NCI-H1436 treated with DMSO at 0.1 percent for 48 hours (cell line): ENCODE measurements at places on chromosomes 11 and 22.

DNA sequence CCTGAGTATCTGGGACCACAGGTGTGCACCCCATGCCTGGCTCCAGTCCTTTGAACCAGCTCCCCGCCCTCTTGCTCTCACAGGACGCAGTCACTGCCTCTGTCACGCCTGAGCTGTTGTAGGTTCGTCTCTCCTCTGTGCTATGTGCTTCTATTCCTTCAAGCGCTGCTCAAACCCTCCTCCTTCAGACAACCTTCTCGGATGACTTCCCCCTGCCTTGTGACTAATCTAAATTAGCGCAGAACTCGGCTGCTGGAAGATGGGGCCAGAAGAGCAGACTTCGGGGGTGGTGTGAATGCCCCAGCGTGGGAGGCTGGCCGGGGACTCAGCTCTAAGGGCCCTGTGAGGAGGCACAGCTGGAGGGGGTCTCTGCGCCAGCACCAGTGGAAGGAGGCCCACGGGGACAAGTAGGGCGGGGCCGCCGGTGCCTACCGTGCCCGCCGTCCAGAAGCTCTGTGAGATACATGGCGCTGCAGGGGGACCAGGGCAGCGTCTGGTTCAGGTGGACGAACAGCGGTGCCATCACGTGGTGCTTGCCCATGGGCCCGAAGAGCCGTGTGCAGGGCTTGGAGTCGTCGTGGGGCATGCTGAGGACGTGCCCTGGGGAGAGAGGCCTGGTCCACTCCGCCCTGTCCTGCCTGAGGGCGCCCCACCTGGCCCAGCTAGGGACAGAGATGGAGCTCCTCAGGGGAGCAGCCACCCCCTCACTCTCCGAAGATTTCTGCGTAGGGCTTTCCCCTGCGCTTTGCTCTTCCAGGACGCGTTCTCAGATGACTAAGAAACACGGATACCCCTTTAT lies 12.5 kb downstream of the ADAMTS8 start:
- no peak for DNase-seq

DNA sequence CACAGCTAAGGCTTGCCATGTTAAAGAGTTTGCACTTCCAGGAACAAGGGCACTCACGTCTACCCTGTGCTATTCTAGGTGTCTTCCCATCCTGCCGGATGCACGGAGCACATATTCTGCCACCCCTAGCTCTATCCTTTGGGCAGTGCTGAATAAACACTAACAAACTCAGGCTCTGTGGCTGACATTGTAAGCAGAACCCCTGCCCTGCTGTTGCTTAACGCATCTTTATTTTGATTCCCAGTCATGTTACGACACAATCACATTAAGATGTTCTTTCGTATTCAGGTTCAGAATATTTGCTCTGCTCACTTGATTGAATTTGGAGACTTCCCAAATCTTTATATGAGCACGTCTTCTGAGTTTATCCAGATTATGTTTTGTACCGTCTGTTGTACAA lies 3.7 kb upstream of the HDHD5 start:
- DNase-seq: no peak

- DNase-seq: no peak
Observed at GRCh38 chr22:19713245-19713644, 1.1 kb upstream of the SEPTIN5 start.

GRCh38 chr11:108402241-108402640 lies 65.1 kb downstream of the C11orf65 start:
- DNase-seq: no peak

DNA sequence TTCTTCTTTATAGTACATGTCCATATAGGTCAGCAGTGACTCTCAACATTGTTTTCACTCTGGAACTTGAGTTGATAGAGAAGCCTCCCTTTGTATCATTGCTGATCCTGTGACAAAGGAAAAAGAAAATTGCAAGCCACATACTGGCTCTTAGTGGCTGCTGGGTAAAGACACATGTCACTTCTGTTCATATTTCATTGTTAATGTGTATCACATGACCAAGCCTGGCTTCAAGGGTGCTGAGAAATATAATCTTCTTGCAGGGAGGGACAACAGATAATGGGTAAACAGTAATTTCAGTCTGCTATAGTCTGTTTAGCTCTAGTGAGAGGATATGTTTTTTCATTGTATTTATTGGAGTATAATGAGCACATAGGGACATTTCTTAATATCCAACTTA lies 173.3 kb downstream of the PGR start:
- no peak for DNase-seq

GRCh38 chr11:70578371-70578770 lies 180.0 kb downstream of the CTTN start:
- no peak for DNase-seq

GRCh38 chr22:31085493-31085824 lies 4.3 kb downstream of the SMTN start:
- DNase-seq: no peak

DNA sequence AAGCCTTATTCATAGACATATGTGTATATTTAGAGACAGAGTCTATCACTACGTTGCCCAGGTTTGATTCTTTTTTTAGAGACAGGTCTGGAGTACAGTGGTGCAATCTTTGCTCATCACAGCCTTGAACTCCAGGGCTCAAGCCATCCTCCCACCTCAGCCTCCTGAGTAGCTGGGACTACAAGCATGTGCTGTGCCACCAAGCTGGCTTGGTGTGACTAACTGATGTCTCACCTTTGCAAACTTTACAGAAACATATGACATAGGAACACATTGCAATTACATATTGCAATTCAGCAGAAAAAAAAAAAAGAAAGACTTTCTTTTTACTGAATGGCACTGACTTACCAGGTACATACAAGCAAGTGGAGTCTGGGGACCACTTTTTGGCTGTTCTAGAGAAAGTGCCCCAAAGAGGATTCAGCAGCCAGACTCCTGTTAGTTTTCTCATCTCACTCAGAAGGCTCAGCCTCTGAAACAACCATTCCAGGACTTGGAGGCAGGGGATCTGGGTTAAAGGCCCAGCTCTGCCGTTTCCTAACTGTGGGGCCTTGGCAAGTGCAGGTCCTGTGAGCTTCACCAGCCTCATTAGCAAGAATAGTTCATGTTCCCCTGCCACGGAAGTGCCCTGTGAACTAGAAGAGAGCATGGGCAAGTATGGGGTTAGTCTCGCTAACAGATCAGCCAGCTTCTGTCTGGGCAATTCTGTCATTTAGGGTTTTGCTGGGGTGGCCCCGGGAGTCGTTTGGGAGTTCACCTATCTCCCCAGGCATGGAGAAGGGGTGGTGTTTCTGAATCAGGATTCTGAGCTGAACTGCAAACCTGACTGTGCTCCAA lies 11.3 kb upstream of the NFAM1 start:
- DNase-seq: no peak

DNA sequence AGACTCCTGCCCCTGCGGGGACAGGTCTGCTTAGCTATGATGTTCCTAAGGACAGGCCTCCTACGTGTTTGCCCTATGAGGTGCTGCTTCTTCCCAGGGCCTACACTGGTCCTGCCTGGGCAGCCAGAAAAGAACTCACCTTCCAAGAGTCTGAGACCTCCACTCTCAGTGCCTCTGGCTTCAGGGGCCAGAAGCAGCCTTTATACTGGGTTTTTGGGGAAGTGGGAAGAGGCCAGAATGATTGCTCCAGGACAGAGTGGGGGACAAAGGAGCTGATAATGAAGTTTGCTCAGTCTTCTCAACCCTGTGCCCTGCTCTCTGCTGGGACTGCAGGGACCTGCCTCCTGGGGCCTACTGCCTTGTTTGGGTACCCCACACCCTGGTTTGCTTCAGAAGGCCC lies at the start of gene PRG3:
Gene PRG3 (minus strand): TSS at position 176 of the 400 bp plus-strand sequence. CDS start 442 bp downstream, outside the sequence.
- no peak for DNase-seq

DNA sequence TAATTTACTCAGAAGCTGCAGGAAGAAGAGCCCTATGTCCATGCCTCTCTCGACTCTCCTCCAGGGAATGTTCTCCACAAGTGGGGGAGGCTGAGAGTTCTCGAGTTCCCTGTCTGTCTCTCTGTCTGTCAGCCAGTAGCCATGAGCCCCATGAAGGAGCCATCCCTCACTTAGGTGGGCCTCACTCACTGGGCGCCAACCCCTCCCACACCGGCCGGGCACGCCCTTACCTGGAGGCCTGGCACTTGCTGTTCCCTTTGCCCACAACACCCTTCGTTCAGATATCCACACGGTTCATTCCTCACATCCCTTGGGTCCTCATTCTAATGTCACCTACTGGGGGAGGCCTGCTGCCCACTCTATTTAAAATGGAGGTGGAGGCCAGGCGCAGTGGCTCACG lies 14.2 kb upstream of the IL10RA start:
- no peak for DNase-seq

- DNase-seq: no peak
Observed at GRCh38 chr11:103581760-103582159, 454.7 kb upstream of the DDI1 start.

GRCh38 chr11:117428856-117429229 lies 101.2 kb downstream of the CEP164 start:
- no peak for DNase-seq

DNA sequence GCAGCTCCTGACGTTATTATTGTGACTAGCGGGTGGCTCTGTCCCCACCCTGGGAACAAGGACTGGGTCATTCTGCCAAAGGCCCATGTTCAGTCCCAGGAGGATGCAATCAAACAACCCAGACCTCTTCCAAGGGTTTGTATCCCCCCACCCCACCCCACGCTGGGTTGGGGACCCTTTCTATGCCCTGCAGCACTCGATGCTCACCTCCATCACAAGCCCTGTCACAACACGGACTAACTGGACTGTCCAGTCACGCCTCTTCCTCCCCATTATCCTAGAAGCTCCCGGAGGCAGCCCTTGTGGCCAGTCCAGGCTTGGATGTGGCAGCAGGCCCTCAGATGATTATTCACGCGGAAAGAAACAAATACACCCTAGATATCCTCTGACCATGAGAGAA lies 3.7 kb downstream of the SHANK2 start:
- no peak for DNase-seq

DNA sequence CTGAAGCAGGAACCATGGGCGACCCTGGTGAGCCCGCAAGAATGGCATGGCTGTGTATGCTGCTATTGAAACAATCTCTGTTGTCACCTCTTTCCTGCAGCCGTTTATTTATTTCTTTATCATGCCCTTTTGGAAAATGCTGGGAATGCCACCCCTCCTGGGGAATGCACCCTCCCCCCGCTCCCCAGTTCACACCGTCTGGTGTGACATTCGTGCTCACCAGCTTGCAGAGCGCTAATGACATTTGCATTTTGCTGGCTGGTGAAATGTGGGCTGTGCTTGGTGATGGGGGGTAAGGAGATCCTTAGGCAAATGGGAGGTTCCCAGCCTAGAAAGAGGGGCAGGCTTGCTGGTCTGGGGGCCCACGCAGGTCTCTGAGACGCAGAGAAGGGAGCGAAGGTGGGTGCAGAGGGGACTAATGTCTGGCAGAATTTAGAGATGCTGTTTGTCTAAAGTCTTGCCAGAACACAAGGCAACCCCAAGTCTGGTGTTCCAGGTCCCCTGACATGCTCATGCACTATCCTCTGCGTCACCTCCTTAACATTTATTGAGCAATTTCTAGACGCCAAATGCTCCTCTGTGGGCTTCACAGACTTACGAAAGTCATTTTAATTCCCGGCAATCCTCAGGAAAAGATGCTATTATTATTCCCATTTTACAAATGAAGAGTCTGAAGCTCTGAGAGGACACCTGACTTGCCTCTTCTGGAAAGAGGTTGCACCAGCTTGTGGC lies 91.7 kb downstream of the TP53I11 start:
- DNase-seq: no peak

- no peak for DNase-seq
Observed at GRCh38 chr11:45031912-45032519, 81.3 kb upstream of the TP53I11 start.

DNA sequence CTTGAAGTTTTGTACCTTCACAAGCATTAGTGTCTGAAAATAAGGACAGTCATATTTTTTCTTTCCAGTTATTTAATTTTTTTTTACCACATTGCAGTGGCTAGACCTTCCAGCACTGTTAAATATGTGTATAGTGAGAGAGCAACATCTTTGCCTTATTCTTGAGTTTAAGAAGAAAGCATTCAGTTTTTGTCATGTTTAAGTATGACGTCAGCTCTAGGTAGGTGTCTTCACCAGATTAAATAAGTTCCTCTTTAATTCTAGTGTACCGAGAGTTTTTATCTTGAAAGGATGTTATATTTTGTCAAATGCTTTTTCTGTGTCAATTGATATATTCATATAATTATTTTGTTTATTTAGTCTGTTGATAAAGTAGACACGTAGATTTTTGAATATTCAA lies 258.8 kb downstream of the FAM181B start:
- DNase-seq: no peak

- DNase-seq: no peak
Observed at GRCh38 chr11:67285541-67286498, 3.3 kb upstream of the ANKRD13D start.

GRCh38 chr22:40128989-40129388 lies 48.7 kb upstream of the TNRC6B start:
- DNase-seq: no peak

GRCh38 chr22:47228767-47229166 lies 466.3 kb downstream of the TBC1D22A start:
- DNase-seq: no peak

DNA sequence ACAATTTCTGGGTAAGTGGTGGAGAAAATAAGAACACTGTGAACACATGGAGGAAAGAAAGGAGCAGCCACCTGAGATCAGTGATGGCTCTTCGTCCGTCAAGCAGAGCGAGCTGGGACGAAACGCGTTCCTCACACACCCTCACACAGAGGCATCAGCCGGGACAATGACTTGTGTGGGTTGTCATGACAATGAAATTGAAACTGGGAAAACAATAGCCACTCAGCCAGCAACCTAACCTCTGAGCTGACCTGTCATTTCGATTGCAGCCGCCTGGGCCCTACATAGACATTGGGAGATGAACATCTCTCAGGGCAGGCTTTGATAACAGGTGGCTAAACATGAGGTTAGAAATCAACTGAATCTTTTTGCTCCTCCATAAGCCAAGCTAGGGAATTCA lies 51.3 kb downstream of the TRIM29 start:
- DNase-seq: no peak

DNA sequence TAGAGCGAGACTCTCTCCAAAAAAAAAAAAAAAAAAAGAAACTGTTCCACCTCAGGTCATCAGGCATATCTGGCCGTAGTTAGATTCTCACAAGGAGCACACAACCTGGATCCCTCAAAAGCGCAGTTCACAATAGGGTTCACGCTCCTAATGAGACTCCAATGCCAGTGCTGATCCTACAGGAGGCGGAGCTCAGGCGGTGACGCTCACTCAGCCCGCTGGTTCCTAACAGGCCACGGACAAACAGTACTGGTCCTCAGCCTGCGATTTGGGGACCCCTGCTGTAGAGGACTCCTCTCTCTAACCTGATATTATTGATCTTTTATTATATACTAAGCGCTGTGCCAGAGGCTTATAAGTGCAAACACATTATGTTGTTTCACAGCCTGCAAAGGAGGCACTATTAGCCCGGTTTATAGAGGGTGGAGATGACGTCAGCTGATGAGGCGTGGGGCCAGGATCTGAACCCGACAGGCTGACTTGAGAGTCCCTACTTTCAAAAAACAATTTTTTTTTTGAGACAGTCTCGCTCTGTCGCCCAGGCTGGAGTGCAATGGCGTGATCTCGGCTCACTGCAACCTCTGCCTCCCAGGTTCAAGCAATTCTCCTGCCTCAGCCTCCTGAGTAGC lies 4.9 kb upstream of the MAFF start:
- DNase-seq: no peak

DNA sequence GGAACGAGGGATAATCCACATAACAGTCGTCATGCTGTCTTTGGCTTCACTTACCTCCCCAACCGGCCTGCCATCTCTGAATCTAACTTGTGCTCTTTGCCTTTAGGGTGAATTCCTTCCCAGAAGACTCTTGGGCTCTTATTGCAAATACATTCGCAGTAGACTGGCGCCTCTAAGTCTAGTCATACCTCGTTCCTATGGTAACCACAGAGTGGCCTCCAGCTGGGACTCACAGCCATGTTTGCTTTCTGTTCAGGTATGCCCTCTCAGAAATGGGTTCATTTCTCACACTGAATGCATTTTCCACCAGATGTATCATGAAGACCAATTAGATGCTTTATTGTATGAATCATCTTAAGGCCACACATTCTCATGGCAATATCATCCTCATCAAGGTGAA lies 112.7 kb downstream of the FAR1 start:
- DNase-seq: no peak
